GM12891 (cell line): ENCODE measurements at places on chromosomes 7 and 10.

DNA sequence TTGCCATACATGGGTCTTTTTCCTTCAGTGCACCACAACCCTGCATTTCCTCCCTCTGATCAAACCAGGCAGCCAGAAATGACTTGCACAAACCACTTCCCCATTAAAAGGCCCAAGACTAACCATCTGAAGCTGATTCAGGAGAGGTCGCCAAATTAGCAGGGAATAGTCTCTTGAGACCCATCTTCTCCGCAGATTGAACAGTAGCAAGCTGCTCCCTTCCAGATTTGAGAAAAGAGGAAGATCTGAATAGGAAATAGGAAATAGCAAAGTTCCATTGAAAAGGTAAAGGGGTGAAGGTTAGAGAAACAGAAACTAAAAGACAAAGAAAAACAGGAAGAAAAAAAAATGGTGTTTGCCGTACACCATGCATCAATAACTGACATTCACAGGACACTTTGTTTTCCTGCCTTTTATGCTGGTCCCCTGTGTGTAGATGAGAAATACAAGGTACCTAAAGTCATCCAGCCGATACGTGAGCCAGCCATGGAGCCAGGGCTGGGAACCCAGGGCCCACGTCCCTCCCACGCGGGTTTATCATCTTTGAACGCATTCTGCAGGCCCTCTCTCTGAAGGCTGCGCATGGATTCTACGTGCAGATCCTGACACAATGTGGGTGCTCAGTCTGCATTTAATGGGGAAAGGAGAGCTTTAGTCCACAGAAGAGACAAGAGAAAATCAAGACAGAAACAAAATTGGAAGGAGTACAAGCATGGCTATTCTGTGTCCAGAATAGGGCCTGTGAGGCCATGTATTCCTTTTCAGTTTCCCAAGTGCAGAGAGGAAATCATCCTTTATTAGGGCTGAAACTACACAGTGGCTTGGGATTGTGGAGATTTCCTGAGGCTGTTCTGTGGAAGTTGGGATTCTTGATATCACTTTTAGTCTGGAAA is 268.4 kb upstream of the NPVF start:
- no peak for DNase-seq

DNA sequence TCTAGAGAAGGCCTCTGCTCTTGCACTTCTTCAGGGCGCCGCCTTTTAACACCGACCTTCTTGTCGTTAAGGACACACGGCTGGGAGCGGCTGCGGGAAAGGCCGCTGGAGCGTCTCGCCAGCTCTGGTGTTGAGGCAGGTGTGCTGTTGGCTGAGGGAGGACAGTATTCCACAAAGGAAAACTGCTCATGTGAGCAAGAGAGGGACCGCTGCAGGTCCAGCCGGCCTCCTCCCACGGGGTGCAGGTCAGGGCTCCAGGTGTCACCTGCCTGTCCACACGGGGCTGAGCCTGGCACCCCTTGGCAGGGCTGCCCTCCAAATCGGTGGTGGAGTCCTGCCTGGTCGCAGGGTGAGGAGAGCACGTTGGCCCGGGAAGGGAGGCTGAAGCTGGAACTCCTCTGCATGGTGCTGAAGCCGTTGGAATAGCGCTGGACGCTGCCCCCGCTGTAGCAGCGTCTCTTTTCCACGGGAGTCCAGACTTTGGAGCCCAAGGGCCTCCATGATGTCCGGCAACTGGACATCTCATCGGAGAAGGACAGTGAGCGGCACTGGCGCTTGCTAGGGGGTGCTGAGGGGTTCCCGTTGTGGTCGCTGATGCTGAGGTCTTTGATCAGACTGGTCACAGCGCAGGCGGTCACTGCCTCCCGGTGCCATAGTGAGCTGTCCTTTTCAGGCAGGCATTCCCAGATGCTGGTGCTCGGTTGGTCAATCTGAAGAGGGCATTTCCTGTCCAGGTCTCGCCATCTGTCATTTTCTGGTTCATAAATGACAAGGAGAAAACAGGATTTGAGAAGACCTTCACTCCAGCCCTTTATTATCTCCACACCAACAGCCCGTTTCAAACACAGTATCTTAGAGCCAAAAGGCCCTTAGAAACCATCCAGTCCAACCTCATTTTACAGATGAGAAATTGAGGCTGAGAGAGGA is 62.3 kb downstream of the FAM53B start:
- DNase-seq: no peak

DNA sequence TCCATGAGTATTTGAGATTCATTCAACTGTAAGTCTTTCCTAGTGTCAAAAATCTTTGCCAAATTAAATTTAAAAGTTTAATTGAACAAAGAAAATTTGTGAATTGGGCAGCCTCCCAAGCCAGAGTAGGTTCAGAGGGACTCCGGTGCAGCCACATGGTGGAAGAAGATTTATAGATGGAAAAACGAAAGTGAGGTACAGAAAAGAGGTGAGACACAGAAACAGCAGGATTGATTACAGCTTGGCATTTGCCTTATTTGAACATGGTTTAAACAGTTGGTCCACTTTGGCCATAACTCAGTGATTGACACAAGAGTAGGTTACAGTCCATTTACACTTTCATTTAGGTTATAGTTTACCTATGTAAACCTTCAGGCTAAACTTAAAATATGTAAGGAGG is 465.8 kb downstream of the ARL4A start:
- no peak for DNase-seq

- no peak for DNase-seq
These were observed 60.4 kb upstream of the ADO start for GRCh38 chr10:62744136-62744535.

- no peak for DNase-seq
These were observed 24.1 kb upstream of the SFRP5 start for GRCh38 chr10:97795886-97796285.

DNA sequence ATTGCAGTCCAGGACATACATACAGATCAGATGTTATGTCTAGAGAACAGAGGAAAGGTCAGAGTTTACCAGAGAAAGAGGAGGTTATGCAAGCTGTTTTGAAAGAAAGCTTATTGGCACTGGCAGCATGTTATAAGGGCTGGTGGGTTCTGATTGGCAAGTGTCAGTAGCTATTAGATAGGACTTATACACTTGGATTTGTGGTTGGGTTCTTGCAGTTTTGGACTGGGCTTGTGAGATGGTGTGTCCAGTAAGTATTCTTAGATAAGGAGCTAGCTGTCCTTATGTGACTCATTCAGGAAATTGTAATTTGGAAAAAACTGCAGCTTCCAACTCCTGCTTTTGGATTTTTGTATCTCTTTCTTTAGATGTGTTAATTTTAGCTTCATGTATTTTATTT is 130.7 kb upstream of the NAMPT start:
- no peak for DNase-seq
